Stimulated activated CD4-positive, alpha-beta T cell treated with anti-CD3 and anti-CD28 coated beads, Interleukin-15, amount 100 ng/mL, for 1 hour (primary cell): ENCODE measurements at places on chromosomes 3 and 15.

DNA sequence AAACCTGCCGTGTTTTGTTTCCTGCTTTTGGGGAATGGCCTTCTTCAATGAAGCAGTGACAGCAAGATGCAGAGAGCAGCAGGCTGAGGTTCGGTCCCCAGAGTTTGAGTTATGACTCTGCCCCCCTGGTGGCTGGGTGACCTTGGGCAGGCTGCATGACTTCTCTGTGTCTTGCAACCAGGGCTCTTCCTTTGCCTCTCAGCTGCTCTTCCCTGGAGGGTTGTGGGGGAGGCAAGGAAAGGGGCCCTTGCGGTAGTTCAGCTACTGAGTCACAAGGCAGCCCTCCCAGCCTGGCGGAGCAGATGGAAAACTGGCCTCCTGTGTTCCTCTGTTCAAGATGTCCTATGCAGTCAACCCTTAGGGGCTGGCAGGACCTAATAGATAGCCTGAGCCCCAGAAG is 17.1 kb downstream of the CTXND1 start:
- no peak for DNase-seq

GRCh38 chr3:59935025-59935424 is 885.2 kb upstream of the CFAP20DC start:
- no peak for DNase-seq

DNA sequence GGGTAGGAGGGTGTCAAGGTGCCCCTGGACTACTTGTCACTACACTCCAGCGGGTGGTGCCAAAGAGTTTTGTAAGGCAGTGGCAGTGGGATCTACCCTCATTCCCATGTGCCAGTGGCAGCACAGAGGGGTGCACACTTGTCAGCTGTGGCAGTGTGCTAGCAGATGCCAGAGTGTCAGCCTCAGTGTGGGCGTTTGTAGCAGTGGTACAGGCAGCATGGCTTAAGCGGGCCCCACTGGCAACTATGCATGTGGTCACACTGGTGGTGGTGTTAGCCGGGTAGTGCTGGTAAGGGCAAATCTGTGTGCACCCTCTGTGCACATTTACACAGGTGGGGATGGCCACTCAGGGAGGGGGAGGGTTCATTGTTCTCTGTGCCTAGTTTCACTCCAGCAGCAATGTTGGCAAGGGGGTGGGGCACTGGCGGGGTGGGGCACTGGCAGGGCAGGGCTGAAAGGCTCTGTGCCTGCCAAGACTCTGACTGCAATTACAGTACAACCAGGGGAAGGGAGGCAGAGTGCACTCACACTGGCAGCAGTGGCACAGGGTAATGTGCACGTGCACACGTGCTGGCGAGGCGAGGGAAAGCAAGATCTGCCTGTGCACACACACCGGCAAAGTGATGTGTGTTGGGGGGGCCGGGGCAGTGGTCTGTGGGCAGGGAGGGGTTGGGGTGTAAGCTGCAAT is 31.8 kb downstream of the MYO9A start:
- DNase-seq = no peak

DNA sequence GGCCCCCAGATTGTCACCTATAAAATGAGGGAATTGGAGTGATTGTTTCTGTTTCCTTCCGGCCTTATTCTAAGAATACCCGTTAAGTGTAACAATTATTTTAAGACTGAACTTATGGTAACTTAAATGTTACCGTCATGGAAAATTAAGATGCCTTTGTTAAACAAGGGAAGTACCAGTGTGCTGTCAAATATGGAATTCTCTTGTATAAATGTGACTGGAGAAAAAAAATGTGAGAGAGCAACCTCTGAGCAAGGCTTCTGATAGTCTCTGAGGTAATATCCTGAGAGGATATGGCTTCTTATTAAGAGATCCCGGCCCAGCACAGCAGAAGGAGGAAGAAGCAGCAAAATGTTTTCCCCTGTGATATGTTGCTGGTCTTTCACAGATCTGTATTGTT is 480.7 kb upstream of the ADAMTS9 start:
- no peak for DNase-seq

GRCh38 chr3:9730657-9731205 is 804 bp upstream of the BRPF1 start:
- no peak for DNase-seq

GRCh38 chr15:91050128-91050455 is 27.7 kb upstream of the VPS33B start:
- no peak for DNase-seq

DNA sequence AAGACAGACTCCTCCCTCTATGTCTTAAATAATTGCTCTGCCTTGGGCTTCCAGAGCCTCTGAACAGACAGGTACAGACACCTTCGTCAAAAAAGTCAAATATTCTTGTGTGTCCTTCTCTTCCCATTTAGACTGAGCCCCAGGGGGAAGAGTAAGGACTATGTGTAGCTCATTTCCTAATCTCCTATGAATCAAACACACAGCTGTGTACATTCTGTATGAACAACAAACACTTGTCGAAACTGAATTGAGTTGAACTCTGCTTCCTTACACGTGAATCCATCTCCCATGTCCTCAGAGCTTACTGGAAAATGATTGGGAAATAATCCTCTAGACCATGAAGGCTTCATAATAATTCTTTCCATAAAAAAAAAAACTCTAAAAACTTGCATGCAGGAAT is 80.8 kb downstream of the MOBP start:
- DNase-seq = no peak

DNA sequence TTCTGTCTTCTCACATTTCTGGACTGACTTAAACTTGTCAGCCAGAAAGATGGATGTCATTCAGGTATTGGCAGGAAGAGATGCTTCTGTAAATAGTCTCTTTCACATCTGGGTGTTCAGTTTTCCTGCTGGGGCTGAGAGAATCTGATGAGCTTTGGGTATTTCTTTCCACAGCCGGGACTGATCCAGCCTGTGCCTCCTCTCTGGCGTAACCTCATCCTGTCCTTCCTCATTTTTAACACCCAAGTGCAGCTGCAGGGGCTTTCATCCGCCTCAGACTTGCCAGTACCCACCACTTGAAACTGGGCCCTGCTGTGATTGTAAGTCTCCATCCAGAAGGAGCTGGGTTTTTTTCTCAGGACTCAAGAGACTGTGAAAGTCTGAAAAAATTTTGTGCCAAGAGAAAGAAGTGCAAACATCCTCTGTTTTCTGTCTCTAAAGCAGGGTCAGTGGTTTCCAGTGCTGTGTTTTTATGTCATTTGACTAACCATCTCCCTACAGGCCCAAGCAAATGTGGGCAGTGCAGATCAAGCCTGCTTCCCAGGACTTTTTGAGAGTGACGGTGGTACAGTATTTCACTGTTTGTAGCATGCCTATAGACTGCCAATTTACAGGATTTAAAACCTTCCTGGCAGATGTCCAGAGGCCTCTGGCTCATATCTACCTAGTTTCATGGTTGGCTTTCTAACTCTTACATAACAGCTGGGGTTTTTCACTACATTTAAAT is 342.7 kb downstream of the PTPRG start:
- DNase-seq = no peak

DNA sequence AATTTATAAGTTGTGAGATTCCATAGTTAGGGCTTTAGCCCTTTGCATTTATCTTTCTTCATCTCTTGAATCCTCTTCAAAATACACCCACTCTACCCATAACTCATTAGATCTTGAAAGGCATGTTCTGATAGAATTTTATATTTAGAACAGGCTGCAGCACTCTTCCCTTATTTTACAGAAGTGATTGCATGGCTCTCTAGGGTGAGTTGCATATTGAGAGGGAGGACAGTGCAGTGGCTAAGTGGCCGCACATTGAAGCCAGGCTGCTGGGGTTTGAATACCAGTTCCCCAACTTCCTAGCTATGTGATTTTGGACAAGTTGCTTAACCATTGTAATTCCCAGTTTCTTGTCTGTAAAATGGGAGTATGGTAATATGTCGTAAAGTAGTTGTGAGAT is 2.5 kb downstream of the CD86 start:
- no peak for DNase-seq

- DNase-seq = no peak
These were observed 15.9 kb downstream of the SNX1 start for GRCh38 chr15:64111679-64112050.

GRCh38 chr3:120144267-120144666 is 50.0 kb upstream of the GSK3B start:
- DNase-seq = no peak

- DNase-seq = no peak
These were observed 7.1 kb downstream of the FSTL1 start for GRCh38 chr3:120443626-120444123.
